ENCODE measurements at places on chromosomes 6 and 20. TPM values are rescaled to one million over a fixed set of nuclear protein-coding genes. Genes with fewer than 3 reads are reported as not detected.

TMEM217 gene
- 0.14 TPM for total RNA-seq

CDSN gene
- total RNA-seq: not detected

PPP1R3G gene
- total RNA-seq: 0.48 TPM

GRCh38 chr6:150328744-150329405, 39.9 kb upstream of the IYD start:
- DNase-seq: no peak
